ENCODE measurements at places on chromosomes 7 and 10. TPM values are rescaled to one million over a fixed set of nuclear protein-coding genes. Genes with fewer than 3 reads are reported as not detected.

Gene NME8
- 6.3 TPM for total RNA-seq

DNA sequence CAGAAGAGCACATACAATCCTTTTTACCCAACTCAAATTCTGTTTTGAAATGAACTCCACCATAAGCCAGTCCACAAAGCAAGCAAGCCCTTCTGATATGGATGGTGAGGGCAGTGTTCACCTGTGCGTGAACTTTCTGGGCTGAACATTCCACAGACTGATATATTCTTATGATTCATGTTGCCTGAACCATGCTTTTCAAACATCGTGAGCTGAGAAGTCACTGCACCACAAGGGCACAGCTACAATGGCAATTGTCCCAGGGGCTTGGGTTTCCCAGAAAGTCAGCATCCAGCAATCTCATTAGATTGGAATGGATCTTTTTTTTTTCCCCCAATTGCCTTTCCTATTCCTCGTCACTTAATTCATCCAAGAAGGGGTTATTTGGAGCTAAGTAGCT, 86.9 kb upstream of the ZNF438 start:
- DNase-seq: no peak
- no peak overlapping the region for H3K27ac ChIP-seq

GRCh38 chr7:125406111-125406510, 476.5 kb upstream of the POT1 start:
- no peaks in the 10 kb centered on the region for H3K36me3 ChIP-seq
- no peaks in the 10 kb centered on the region for H3K4me1 ChIP-seq
- DNase-seq: no peak

- peaks cover 76% of the 10 kb centered on the region for H3K4me1 ChIP-seq
- H3K27ac ChIP-seq: peak overlapping the region; percentile 15
- H3K4me3 ChIP-seq: no peak overlapping the region
- H3K36me3 ChIP-seq: peaks cover 5% of the 10 kb centered on the region
- DNase-seq: no peak
These were observed 114.8 kb downstream of the FAM53B start for GRCh38 chr10:124629415-124629814.

DNA sequence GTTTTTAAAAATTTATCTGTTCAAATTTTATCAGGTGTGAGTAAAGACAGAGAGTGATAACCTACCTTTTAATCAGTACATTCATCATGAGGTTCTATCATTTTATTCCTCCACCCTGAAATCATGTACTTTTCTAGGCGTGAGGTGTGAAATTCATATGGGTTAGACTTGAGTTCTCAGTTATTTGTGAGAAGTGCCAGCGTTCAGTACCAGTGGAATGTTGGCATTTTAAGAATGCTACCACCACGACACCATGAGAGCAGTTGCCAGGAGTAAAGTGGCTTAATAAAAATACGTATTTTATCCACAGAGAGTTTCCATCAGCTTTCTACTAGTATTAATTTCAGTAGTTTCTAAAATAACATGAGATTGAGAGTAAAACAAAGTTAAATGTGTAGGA, 104.1 kb upstream of the FERD3L start:
- no peaks in the 10 kb centered on the region for H3K4me1 ChIP-seq
- no peak overlapping the region for H3K27ac ChIP-seq
- H3K27me3 ChIP-seq: no peaks in the 10 kb centered on the region
- no peak for DNase-seq

DNA sequence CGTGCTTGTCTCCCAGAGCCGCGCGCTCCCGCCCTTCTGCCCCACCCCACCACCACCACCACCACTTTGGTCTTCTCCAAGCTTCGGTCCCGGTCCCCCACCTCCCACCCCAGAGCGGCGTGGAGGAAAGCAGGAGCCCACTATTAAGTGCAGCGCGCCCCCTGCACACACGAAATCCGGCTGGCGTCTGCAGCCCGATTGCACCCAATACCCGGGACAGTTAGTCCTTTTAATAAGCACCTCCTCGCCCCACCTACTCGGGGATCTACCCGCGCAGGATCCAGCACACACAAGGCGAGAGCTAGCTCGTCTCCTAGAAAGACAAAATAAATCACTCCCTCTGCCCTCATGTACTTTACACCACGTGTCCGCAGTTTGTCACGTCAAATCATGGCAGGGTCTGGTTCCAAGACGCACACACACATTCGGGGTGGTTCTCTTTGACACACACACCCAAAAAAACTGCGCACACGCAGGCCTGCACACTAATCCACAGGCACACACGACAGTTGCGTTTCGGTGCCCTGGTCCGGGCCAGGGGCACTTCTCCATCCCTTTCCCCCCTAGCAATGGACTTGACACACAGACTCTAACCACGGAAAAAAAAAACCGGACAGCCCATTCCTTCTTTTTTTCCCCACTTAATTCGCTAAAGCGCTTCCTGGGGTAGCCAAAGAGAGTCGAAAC, 1.6 kb downstream of the SFMBT2 start:
- H3K36me3 ChIP-seq: no peaks in the 10 kb centered on the region
- peak; percentile 26 for DNase-seq
- peak overlapping the region; percentile 74 for H3K4me3 ChIP-seq
- peaks cover 19% of the 10 kb centered on the region for H3K4me1 ChIP-seq
- peak overlapping the region; percentile 73 for H3K27ac ChIP-seq
- no peaks in the 10 kb centered on the region for H3K27me3 ChIP-seq

DNA sequence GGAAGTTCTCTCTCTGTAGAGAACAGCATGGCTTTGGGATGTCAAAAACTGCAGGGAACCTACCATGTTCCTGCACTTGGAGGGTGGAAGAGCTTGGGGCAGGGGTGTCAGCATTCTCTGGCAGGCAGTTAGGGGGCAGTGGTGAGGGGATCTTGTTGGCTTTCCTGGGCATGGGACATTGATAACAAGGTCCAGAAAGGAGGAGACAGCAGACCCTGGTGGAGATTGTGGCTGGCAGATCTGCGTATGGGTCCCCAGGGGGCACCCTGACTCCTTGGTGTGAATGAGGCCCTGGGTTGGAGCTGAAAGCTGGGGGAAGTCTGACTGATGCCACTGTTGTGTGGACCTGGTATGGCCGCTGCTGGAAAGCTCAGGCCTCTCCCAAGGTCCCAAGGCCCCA, 22.9 kb upstream of the CAMK2B start:
- no peaks in the 10 kb centered on the region for H3K36me3 ChIP-seq
- no peak for DNase-seq
- H3K4me1 ChIP-seq: no peaks in the 10 kb centered on the region
- H3K27me3 ChIP-seq: no peaks in the 10 kb centered on the region
- H3K27ac ChIP-seq: no peak overlapping the region

DNA sequence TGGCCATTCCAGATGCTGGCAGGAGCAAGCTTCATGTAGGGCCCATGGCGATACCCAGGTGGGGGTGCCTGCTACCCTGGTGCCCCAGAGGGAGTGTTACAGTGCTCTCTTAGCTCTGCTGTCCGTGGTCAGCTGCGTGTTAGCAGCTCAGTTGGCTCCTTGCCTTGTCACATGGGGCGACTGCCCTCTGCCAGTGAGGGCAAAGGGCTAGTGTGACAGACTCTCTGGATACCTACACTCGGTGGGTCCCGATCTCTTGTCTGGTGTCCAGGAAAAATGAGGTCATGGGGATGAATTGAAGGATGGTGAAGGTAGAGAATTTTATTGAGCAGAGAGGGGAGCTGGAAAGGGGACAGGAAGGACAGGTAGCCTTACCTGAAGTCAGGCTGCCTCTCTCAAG, 152.2 kb downstream of the CYP26A1 start:
- H3K27me3 ChIP-seq: no peaks in the 10 kb centered on the region
- no peak overlapping the region for H3K27ac ChIP-seq
- no peak for DNase-seq
- H3K4me1 ChIP-seq: no peaks in the 10 kb centered on the region
- no peaks in the 10 kb centered on the region for H3K36me3 ChIP-seq

Gene SPDYE2B
- not detected for total RNA-seq

Gene CNTNAP2
- total RNA-seq: 1.0 TPM

- no peaks in the 10 kb centered on the region for H3K27me3 ChIP-seq
- H3K27ac ChIP-seq: no peak overlapping the region
- H3K4me1 ChIP-seq: no peaks in the 10 kb centered on the region
- no peak for DNase-seq
- no peaks in the 10 kb centered on the region for H3K36me3 ChIP-seq
- H3K4me3 ChIP-seq: no peak overlapping the region
These were observed 109.6 kb downstream of the BICC1 start for GRCh38 chr10:58622246-58622645.

GRCh38 chr7:157224627-157225026, 85.9 kb downstream of the UBE3C start:
- H3K27me3 ChIP-seq: no peaks in the 10 kb centered on the region
- no peaks in the 10 kb centered on the region for H3K4me1 ChIP-seq
- peaks cover 62% of the 10 kb centered on the region for H3K36me3 ChIP-seq
- H3K4me3 ChIP-seq: no peak overlapping the region

Gene VWDE
- 0.84 TPM for total RNA-seq

Gene NODAL
- total RNA-seq: not detected

Gene RBM48
- 9.6 TPM for total RNA-seq

Gene BAIAP2L1
- 32.9 TPM for total RNA-seq

DNA sequence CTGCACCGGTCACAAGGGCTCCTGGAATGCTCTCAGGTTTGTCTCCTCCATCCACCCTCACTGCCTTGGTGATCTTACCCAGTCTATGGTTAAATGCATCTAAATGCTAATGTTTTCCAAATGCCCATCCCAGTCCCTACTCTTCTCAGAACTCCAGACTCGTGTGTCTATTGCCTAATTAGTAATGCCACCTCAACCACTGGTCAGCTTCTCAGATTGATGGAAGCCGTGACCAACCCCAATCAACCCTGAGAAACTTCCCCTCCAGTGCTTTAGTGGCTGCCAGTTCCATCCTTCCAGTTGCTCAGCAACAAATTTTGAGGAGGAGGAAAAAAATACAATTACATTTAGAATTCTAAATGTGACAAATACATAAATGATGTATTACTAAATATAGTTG, 18.6 kb downstream of the NUDCD3 start:
- H3K4me1 ChIP-seq: peaks cover 11% of the 10 kb centered on the region
- H3K27me3 ChIP-seq: no peaks in the 10 kb centered on the region
- peaks cover 72% of the 10 kb centered on the region for H3K36me3 ChIP-seq

GRCh38 chr10:126171555-126171954, 216.7 kb downstream of the ADAM12 start:
- no peaks in the 10 kb centered on the region for H3K4me1 ChIP-seq
- no peak overlapping the region for H3K27ac ChIP-seq
- H3K4me3 ChIP-seq: no peak overlapping the region
- H3K27me3 ChIP-seq: no peaks in the 10 kb centered on the region

GRCh38 chr10:12165036-12165435, 30.7 kb downstream of the NUDT5 start:
- peaks cover 83% of the 10 kb centered on the region for H3K36me3 ChIP-seq
- DNase-seq: no peak

Gene C10orf67
- 2.3 TPM for total RNA-seq

DNA sequence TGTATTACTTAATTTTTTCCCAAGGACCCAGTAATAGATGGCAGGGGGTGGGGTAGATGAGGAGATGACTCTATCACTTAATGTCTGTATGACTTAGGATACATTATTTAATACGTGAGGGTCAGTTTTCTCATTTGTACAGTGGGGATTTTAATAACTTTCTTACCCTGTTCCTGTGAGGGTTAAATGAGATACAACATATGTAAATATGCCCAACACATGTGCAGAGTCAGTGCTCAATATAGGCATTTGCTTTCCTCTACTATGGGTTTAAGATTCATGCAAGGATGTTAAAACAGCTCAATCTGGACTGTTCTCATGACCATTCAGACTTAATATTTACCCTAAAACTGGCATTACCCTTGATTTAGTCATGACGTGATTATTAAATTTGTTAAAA, 31.2 kb downstream of the ST7 start:
- DNase-seq: no peak
- H3K4me1 ChIP-seq: no peaks in the 10 kb centered on the region
- H3K27ac ChIP-seq: no peak overlapping the region
- no peaks in the 10 kb centered on the region for H3K36me3 ChIP-seq
- no peaks in the 10 kb centered on the region for H3K27me3 ChIP-seq

DNA sequence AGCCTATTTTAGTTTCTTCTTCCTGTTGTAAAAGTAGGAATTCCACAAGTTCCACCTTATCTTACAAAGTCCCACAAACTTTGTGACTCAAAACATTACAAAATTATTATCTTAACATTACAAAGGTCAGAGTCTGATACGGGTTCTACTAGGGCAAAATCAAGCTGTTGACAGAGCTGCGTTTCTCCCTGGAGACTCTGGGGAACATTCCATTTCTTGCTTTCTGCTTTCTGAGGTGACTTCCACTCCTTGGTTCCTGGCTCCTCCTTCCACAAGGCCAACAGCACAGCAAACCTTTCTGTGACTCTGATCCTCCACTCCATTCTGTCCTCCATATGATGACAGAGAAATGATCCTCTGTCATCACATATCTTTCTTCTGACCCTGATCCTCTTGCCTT, 10.6 kb downstream of the OR2F1 start:
- H3K27me3 ChIP-seq: no peaks in the 10 kb centered on the region
- no peak overlapping the region for H3K4me3 ChIP-seq
- no peak overlapping the region for H3K27ac ChIP-seq
- no peaks in the 10 kb centered on the region for H3K4me1 ChIP-seq
- no peak for DNase-seq

DNA sequence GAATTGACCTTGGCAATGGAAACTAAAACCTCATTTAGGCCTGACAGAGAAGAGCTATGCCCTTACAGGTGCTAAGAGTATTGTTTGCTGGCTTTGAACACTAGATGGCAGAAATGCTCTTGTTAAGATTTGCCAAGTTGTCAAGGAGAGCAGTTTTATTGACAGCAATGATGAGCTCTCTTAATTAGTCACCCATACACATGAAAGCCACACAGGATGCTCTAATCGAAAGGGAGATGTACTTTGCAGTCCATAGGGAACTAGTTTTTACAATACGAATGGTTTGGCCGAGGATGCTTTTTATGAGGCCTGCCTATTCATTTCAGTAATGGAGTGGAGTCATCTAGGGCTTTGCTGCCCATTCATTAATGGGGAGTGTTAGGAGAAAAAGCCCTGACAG, 45.4 kb upstream of the MBL2 start:
- H3K4me3 ChIP-seq: no peak overlapping the region
- H3K27me3 ChIP-seq: no peaks in the 10 kb centered on the region
- H3K27ac ChIP-seq: no peak overlapping the region
- DNase-seq: no peak
- H3K36me3 ChIP-seq: no peaks in the 10 kb centered on the region
- no peaks in the 10 kb centered on the region for H3K4me1 ChIP-seq
